ENCODE measurements at places on chromosomes 3 and 15.
A peak's percentile ranks its signal among the peaks of the same experiment; 100 is the strongest.

DNA sequence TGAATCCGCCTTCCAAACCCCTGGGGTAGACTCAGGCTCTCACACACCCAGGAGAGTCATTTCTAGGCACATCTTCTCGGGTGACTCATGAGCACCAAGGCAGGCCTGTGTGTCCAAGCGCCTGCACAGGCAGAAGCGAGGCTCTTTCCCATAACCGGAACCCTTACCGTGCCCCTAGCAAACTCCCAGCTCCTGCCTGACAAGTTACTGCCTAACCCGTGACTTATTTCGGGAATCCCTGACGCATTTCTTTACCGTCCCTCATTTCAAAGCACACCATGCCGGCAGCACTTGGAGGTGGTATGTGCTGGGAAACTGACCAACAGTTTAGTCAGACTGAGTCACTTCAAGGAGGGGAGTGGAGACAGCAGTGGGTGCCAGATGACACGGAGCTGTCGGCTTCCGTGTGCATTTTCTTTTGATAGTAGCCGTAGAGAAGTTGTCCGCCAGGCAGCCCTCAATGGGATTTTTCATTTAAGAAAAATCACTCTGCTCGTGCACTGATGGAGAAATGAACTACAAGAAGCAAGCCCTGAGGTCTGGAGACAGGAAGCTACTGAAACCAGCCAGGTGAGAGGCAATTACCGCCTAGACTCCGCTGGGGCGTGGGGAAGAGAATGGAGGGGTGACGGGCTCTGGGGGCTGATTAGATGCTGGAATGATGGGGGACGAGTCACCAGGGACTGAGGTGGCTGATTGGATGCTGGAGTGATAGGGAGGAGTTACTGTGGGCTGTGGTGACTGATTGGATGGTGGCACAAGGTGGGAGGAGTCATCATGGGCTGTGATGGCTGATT is 17.3 kb upstream of the HRH1 start:
- DNase-seq: peak; percentile 99

DNA sequence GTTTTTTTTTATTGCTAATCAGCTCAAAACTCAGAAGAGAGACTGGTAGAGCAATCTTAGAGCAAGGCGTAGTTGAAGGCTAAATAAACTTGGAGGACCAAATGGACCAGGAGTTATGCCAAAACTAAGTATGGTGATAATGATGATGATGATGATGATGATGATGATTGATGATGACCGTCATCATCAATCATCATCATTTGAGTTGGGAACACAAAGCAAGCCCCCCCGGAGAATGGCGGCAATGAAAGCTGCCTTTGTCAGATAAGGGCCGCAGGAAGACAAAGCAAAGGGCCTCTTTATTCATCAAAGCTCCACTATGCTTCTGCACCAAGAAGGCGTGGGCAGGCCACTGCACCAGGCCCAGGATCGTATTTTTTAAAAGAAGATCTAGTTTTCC is 82.1 kb upstream of the RAD18 start:
- DNase-seq: no peak

DNA sequence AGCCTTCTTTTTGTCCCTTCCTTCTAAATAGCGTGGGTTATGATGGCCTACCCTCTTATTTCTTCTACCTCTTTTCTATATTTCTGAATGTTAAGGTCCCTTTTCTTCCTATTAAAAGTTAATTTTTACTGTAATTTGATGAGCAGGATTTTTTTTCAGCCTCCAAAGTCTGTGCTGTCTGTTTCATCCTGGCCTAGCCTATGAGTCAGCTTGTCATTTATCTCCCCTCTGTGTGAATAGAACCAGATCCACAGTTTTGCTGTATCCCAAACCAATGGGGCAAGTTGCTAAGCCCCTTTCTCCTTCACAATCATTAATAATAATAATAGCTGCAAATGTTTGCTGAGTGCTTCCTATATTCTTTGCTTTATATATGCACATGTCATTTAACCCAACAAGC is 18.1 kb upstream of the C3orf38 start:
- DNase-seq: no peak

DNA sequence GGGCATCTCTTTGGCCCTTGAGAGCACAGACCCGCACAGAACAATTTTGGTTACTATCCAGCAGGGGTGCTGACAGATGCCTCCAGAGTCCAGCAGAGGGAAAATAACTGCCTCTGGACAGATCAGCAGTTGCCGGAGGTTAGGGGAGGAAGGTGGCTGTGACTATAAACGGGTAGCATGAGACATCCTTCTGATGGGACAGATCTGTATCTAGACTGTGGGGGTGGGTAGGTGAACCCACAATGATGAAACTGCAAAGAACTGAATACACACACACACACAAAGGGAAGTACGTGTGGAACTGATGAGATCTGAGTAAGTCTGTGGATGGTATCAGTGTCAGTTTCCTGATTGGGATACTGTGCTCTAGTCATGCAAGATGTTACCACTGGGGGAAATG is 21.2 kb downstream of the ADAMTS7 start:
- DNase-seq: no peak

- peak; percentile 7 for DNase-seq
These were observed 89.3 kb upstream of the C2CD4B start for GRCh38 chr15:62254137-62254934.

DNA sequence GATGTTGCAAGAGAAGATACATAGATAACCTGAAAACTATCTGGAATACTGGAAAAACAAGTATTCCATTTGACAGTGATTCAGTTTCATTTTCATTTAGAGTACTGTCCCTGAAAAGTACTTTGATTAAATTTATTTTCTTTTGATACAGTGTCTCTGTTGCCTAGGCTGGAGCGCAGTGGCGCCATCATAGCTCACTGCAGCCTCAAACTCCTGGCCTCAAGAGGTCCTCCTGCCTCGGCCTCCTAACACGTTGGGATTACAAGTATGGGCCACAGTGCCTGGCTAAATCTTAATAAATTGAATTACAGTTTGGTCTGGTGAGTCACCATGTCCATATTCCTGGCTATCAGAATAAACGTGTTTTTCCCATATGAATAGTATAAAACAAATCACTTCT is 1.6 kb upstream of the LEO1 start:
- DNase-seq: no peak

GRCh38 chr3:140629357-140630137 is 48.3 kb upstream of the TRIM42 start:
- DNase-seq: peak; percentile 54

GRCh38 chr3:31230425-31231223 is 302.1 kb upstream of the STT3B start:
- DNase-seq: no peak

GRCh38 chr15:67013696-67014095 is 51.7 kb upstream of the SMAD3 start:
- DNase-seq: no peak

GRCh38 chr3:56624725-56625124 is 58.3 kb downstream of the TASOR start:
- peak; percentile 37 for DNase-seq

DNA sequence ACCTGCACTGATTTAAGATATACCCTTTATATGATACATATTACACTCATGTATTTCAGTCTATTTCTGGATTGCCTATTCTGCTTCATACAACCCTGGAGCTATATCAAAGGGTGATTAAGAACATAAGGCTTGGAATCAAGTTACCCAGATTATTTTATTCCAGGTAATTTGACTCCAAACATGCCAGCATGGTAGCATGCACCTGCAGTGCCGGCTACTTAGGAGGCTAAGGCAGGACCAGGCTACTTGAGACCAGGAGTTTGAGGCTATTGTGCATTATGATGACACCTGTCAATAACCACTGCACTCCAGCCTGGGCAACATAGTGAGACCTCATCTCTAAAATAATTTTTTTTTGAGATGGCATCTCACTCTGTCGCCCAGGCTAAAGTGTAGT is 50.4 kb upstream of the NEO1 start:
- DNase-seq: no peak

DNA sequence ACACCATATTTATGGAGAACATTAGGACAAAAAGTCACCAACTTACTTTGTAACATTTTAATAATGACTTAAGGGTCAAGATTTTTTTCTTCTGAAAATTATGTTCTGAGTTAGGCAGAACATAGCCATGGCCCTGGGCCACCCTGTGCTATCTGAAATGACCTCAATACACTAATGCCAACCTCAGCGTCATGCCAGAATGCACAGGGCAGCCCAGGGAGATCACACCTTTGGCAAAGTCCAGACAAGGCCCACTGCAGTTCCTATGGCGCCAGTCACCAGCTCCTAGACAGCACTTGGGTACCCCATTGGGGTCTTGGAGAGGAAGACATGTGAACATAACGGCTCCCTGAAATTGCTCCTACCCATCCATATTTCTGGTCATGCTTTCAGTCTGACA is 33.1 kb downstream of the HCLS1 start:
- no peak for DNase-seq

DNA sequence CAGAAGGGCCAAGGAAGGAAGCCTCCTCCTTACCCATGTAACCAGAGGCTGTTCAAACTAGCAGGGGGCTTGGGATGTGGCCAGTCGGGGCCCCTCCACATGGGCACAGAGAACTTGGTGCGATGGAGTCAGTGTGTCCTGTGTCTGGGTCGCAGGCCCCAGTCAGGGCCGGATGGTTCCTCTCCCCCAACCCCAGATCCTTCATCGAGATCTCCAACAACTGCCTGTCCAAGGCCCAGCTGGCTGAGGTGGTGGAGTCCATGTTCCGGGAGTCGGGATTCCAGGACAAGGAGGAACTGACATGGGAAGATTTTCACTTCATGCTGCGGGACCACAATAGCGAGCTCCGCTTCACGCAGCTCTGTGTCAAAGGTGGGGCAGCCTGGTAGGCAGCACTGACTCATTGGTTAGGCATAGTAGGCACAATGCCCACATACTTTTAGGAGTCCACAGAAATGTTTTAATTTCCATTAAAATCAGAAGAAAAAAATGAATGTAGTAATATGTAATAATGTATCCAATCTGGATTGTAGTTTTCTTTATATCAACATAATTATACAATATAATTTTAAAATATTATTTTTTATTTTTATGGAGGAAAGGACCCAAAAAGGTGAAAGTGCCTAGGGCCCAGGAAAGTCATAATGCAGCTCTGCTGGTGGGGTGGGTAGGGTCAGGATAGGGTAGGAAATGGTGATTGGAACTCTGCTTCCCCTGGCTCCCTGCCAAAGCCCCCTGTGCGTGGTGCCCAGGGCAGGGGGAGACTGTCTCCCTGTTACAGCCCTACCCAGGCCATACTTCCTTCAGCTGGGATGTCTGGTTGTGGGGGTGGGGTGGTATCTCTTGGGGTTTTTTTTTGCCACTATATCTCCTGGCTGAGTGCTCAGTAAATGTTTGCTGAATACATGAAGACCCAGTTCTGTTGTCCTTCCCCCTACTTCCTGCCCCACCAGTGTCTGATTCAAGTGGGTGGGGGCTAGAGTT is 18.6 kb downstream of the DUOX1 start:
- DNase-seq: no peak

DNA sequence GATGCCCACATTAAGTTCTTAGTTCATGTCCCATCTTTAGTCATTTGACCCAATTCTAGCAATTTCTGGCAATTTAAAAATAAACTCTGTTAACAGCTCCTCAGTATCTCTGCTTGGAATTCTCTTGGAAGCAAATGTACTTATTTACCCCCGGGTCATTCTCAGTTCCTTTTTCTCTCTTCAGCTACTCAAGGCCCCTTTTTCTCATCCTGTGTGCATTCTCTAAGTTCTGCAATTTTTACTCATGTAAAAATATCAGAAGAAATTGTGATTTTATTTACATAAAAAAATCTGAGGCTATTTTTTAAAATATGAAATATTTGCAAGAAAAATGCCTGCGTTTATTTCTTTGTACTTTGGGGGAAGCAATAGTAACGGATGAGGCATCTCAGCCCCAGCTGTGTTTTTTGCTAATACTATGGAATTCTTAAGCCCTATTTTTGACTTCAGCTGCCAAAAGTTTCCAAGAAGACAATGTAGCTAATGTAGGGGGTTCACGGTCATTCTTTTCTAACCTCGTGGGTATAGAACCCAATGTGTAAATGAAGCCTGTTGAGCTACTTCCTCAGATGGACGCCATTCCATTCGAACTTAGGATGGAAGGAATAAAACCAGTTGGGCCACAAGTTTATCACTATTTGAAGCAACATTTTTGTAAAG is 20.0 kb downstream of the CERS3 start:
- no peak for DNase-seq

DNA sequence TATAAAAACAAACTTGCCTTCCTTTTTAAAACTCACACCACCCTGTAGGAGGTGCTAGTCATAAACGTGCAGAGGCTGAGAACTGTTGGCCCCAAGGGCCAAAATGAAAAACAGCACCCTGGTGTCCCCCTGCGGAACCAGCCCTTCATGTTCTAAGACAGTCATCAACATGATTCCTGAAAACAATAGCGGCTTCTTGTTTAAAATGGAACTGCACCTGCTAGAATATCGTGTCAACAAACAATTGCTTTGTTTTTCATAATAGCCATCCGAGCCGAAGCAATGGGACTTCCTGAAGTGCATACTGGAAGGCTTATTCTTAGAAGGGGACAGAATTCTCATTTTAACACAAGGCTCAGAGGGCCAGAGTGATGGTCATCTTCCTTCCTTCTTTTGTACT is 43.7 kb downstream of the MECOM start:
- no peak for DNase-seq

GRCh38 chr3:72496051-72496670 is 352.1 kb downstream of the SHQ1 start:
- DNase-seq: no peak

GRCh38 chr3:98529856-98530459 is 1.8 kb upstream of the GPR15 start:
- DNase-seq: no peak

DNA sequence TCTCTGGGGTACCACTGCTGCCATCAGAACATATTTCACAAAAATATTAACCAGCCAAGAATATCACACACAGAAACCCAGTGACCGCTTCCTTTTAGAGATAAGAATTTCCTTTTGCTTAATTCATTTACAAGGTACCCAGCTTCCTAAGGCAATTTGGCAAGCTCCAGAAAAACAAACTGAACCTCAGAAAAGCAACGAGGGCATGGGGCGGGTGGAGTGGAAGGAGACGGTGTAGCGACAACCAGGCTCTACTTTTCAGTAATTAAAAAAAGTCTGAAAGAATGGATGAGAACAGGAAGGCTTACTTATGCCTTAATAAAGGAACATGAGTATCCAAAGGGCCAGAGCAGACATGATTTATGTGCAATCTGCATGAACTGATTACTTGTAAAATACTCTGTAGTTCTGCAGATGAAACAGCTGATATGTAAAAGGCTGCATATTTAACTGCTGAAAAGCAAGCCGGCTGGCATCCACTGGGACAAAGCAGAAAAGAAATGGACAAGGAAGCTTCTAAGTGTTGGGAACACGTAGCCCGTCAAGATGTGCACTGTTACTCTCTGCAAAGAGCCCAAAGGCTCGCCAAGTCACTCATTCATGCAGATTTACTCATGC is 18.6 kb downstream of the RFTN1 start:
- DNase-seq: no peak

- peak; percentile 93 for DNase-seq
These were observed 4.6 kb downstream of the ANXA2 start for GRCh38 chr15:60392986-60393790.

- no peak for DNase-seq
These were observed 2.8 kb downstream of the ABHD2 start for GRCh38 chr15:89090791-89091626.

- DNase-seq: no peak
These were observed 61.8 kb downstream of the ITGA11 start for GRCh38 chr15:68369931-68370767.

All from fibroblast of skin of left biceps (primary cell).